ENCODE measurements at places on chromosomes 4 and X. TPM values are rescaled to one million over a fixed set of nuclear protein-coding genes. Genes with fewer than 3 reads are reported as not detected.

The ETDB gene
- total RNA-seq = not detected

The GABRG1 gene
- total RNA-seq = not detected

DNA sequence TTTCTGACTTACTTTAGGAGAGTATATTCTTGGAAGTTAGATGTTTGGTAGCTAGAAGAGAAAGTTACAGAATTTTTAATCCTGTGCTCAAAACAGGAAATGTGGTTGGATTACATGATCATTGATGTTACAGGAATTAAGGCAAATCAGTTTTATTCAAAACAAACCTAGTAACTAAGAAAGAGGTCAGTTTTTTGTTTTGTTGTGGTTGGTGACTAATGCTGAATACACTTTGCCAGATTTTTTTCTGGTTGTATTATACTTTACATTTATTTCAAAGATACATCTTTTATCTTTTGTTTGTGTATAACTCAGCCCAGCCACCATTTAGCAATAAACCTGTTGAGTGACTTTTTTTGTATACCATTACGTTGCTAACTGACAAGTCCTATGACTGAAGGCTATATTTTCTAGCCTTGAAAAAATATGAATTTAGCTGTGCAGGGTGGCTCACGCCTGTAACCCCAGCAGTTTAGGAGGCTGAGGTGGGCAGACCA lies 116.7 kb downstream of the KLHL8 start:
- peak; percentile 84 for DNase-seq
- H3K27ac ChIP-seq = peak overlapping the region; percentile 14
- peaks cover 3% of the 10 kb centered on the region for H3K36me3 ChIP-seq

GRCh38 chr4:69830192-69830559 lies 29.8 kb downstream of the SULT1E1 start:
- no peak for DNase-seq
- H3K4me3 ChIP-seq = no peak overlapping the region
- H3K27ac ChIP-seq = no peak overlapping the region
- no peaks in the 10 kb centered on the region for H3K36me3 ChIP-seq

- H3K4me1 ChIP-seq = no peaks in the 10 kb centered on the region
- H3K27ac ChIP-seq = no peak overlapping the region
- peaks cover 4% of the 10 kb centered on the region for H3K27me3 ChIP-seq
- DNase-seq = no peak
- H3K4me3 ChIP-seq = no peak overlapping the region
Observed at GRCh38 chrX:18368402-18368801, 13.9 kb upstream of the SCML2 start.

DNA sequence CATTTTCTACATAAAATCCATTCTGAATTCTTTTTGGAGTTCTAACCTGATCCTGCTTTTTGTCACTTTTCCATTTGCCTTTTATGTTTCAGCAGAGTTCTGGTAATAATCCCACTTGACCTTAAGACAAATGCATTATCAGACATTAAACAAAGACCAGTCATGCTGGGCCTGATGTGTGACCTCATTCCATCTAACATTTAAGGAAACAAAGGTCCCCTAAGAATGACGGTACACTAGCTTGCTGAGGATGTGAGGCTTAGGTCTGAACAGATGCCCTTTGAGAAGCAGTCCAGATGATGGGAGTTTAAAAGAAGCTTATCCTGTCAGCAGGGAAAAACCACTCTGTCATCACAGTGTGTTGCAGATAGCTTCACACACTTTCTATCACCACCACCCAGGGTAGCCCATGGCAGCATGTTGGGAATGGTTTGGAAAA lies 38.1 kb upstream of the PDE5A start:
- no peak overlapping the region for H3K4me3 ChIP-seq
- peak; percentile 66 for DNase-seq
- H3K4me1 ChIP-seq = peaks cover 20% of the 10 kb centered on the region
- H3K27me3 ChIP-seq = no peaks in the 10 kb centered on the region
- peak overlapping the region; percentile 70 for H3K27ac ChIP-seq

- peaks cover 4% of the 10 kb centered on the region for H3K4me1 ChIP-seq
- H3K27me3 ChIP-seq = no peaks in the 10 kb centered on the region
- DNase-seq = peak; percentile 31
- H3K36me3 ChIP-seq = peaks cover 2% of the 10 kb centered on the region
- no peak overlapping the region for H3K27ac ChIP-seq
Observed at GRCh38 chr4:84944947-84945346, 21.5 kb downstream of the WDFY3 start.

DNA sequence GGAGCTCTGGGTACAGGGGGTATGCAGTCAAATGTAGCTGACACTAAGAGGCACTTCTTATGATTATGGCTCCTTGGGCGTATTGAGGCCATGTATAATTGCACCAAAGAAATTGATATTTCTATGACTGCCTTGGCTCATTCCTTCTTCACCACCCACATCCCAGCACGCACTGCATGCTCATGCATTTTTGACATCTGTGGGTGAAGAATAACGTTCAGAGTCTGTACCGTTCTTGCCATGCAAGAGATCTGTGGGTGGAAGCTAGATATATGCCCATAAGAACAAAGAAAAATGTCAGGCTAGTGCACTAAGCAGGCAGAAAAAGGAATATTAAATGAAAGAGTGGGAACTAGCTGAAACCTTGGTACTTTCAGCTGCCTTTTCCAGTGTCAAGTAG lies 93.4 kb downstream of the EMCN start:
- H3K4me1 ChIP-seq = no peaks in the 10 kb centered on the region
- no peaks in the 10 kb centered on the region for H3K27me3 ChIP-seq
- H3K36me3 ChIP-seq = no peaks in the 10 kb centered on the region
- no peak overlapping the region for H3K4me3 ChIP-seq
- DNase-seq = no peak
- H3K27ac ChIP-seq = no peak overlapping the region

- H3K27ac ChIP-seq = no peak overlapping the region
- no peaks in the 10 kb centered on the region for H3K27me3 ChIP-seq
- H3K4me3 ChIP-seq = no peak overlapping the region
- DNase-seq = no peak
- H3K36me3 ChIP-seq = no peaks in the 10 kb centered on the region
Observed at GRCh38 chr4:96983830-96984229, 1143.9 kb downstream of the PDHA2 start.

The INTS12 gene
- 30.8 TPM for total RNA-seq

DNA sequence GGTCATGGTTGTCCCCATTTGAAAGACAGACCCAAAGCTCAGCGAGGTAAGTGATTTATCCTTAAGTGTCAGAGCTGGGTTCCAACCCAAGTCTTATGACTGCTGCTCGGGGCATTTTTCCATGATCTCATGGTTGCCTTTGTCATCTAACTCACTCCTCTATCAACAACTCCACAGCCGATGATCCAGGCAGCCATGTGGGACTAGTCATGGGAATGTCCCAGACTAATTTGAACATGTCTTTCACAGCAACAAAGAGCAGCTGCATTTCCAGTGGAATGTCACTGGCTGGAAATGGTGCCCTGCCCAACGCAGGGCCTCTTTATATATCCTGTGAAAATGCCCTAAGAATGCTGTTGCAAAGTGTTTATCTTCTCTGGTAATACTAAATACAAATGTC lies 284.8 kb upstream of the PPARGC1A start:
- H3K4me3 ChIP-seq = no peak overlapping the region
- H3K4me1 ChIP-seq = no peaks in the 10 kb centered on the region
- H3K27me3 ChIP-seq = no peaks in the 10 kb centered on the region
- H3K27ac ChIP-seq = no peak overlapping the region

The GIMD1 gene
- not detected for total RNA-seq

- peaks cover 3% of the 10 kb centered on the region for H3K4me1 ChIP-seq
- no peaks in the 10 kb centered on the region for H3K27me3 ChIP-seq
- H3K4me3 ChIP-seq = no peak overlapping the region
- DNase-seq = no peak
- H3K36me3 ChIP-seq = no peaks in the 10 kb centered on the region
- H3K27ac ChIP-seq = no peak overlapping the region
Observed at GRCh38 chr4:123598331-123598730, 201.7 kb downstream of the SPRY1 start.

DNA sequence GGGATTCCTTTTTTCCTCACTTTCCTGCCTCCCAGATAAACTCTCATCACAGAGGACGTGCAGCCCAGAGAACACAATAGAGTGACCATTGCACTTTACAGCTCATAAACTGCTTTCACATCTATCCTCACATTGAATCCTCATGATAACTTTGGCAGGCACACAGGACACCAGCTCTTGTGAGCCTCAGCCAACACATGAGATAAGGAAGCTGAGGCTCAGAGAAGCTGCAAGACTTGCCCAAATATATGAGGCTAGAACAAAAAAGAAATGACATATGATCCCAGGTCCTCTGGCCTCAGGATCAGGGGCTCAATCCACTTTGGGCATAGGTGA lies 85.0 kb upstream of the CPEB2 start:
- DNase-seq = no peak
- H3K27ac ChIP-seq = no peak overlapping the region
- no peak overlapping the region for H3K4me3 ChIP-seq
- H3K4me1 ChIP-seq = peaks cover 5% of the 10 kb centered on the region
- no peaks in the 10 kb centered on the region for H3K27me3 ChIP-seq

DNA sequence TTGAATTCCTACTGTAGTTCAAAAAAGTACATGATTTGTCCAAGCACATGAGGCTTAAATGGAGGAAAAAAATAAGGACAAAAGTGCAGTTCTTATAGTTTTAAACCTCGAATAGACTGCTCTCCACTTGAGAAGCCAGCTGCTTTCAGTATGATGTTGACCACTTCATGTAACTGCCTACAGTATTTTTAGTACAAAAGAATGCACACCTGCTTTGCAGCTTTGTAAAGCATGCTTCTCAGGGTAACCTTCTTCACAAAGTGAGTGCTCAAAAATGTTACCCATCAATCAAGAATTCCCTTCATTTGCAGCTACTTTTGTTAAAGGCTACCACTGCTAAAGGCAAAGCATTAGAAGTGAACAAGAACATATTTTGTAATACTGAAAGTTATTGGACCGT lies 83.4 kb upstream of the FAM47B start:
- no peak for DNase-seq
- H3K4me3 ChIP-seq = no peak overlapping the region
- H3K27me3 ChIP-seq = no peaks in the 10 kb centered on the region
- H3K36me3 ChIP-seq = no peaks in the 10 kb centered on the region
- H3K4me1 ChIP-seq = peaks cover 3% of the 10 kb centered on the region
- no peak overlapping the region for H3K27ac ChIP-seq

DNA sequence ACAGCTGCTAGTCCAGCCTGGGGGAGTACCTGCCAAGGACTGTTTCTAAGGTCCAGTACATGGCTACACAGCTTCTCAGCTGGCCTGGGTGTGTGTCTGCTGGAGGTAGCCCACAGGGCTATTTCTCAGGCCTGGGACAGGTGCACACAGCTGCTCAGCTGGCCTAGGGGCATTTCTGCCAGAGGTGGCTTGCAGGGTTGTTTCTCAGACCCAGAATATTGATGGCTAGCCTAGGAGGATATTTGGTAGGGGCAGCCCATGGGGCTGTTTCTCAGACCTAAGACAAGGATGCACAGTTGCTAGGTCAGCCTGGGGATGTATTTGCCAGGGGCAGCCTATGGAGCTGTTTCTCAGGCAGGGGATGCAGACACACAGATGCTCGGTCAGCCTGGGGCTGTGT lies 29.4 kb downstream of the RAB28 start:
- H3K36me3 ChIP-seq = peaks cover 13% of the 10 kb centered on the region
- no peaks in the 10 kb centered on the region for H3K4me1 ChIP-seq
- H3K27me3 ChIP-seq = no peaks in the 10 kb centered on the region

The TMEM255A gene
- total RNA-seq = not detected

DNA sequence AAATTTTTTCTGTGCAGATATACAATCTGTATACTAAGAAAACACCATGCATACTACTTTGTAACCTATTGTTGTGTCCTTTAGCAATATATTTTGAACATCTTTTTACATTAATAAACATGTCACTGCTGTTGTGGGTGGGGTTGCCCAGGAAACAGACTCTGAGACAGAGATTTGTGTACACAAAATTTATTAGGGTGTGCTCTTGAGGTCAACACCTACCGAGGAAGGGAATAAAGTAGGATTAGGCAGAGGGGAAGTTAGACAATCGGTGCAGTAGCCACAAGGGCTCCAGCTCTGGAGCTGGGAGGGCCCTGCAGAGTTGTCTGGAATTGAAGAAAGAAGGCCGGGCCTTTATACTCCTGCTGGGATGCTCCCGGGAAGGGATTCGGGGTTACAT lies 56.4 kb downstream of the CXorf58 start:
- no peak overlapping the region for H3K4me3 ChIP-seq
- no peaks in the 10 kb centered on the region for H3K36me3 ChIP-seq
- H3K27ac ChIP-seq = no peak overlapping the region
- no peaks in the 10 kb centered on the region for H3K4me1 ChIP-seq
- no peak for DNase-seq

DNA sequence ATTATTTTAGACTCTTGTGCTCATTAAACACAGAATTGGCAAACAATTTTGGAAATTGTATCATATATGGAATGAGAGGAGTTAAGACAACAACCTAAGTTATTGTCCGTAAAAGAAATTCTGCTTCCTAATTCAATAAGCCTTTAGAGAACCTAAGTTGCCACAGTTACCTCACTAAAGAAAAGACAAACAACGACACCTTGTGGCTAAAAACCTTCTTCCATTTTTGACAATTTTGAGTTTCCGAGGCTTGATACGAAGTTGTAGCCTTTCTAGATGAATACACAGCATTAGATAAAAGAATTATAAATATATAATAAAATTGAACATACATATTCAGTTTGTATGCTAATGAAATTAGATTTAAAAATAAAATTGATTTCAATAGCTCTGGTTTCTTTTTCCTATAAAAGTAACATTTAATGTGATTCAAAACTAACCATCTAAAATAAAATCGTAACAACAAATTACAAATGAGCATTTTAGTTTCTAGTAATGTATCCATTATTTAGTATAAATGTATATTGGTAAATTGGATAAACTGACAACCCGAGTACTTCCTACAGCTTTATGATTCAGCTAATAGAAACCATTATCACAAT lies 275.1 kb downstream of the GPM6A start:
- no peaks in the 10 kb centered on the region for H3K27me3 ChIP-seq
- DNase-seq = peak; percentile 62
- H3K4me1 ChIP-seq = no peaks in the 10 kb centered on the region
- no peak overlapping the region for H3K27ac ChIP-seq
